ENCODE measurements at places on chromosomes 4 and X.

- DNase-seq: no peak
These were observed 82.2 kb downstream of the APBB2 start for GRCh38 chr4:41132055-41132683.

GRCh38 chrX:129239371-129239770 is 283.9 kb downstream of the SMARCA1 start:
- no peak for DNase-seq

DNA sequence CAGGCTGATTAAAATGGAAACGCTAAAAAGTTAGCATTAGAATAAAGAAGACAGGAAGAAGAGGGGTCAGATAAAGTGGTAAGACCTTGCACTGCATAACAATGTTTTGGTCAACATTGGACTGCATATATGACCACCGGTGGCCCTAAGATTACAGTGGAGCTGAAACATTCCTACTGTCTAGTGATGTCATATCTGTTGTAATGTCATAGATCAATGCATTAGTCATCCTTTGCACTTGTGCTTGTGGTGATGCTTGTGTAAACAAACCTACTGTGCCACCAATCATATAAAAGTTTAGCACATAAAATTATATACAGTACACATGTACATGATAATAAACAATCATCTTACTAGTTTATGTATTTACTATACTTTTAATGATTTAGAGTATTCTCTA is 73.0 kb downstream of the TMEM165 start:
- peak; percentile 30 for DNase-seq

DNA sequence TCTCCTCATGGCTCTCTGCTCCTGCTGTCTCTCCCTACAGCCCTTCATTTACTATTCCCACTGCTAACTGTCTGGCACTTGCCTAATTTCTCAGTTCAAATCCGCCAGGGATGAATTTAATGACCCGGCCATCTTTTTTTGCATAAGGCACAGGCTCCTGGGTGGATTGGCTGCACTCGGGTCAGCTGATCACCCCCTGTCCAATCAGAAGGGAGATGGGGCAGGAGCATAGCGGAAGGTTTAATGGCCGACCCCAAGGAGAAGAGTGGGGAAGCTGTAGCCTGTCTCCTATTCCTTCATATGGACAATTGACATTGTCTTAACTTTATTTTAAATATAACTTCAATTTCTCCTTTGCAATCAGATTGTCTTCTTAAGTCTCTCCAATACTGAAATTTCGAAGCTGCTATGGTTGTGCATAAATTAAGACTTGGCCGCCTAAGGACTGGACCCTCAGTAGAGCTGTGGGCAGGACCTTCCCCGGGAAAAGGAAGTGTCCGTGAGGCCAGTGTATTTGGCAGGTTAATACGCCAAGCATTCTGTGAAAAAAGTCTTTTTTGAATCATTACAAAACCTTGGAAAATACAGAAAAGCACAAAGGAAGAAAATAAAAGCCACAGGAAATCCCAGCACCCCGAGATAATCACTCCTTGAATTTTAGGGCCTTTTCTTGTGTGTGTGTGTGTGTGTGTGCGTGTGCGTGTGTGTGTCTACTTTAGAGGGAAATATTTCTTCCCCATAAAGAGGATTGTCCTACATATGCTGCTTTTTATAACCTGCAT is 55.5 kb downstream of the SMIM20 start:
- DNase-seq: no peak

GRCh38 chr4:99029018-99029735 is 33.7 kb downstream of the METAP1 start:
- DNase-seq: no peak

DNA sequence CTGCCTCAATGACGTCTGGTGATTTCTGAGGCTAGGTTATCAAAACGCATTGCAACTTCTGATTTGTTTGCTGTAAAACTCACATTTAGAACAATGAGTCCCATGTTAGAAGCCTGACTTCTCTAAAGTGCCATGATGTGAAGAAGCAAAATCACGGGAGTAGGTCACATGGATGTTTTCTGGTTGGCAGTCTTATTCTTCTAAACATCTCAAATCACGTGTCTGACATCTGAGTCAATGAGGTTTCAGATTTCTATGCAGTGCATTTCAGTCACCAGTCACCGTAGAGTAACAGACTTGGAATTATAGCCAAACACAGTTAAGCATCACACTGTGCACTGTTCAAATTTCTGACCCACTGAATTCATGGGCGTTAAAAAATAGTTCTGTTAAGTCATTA is 482.1 kb downstream of the TMA16 start:
- no peak for DNase-seq

DNA sequence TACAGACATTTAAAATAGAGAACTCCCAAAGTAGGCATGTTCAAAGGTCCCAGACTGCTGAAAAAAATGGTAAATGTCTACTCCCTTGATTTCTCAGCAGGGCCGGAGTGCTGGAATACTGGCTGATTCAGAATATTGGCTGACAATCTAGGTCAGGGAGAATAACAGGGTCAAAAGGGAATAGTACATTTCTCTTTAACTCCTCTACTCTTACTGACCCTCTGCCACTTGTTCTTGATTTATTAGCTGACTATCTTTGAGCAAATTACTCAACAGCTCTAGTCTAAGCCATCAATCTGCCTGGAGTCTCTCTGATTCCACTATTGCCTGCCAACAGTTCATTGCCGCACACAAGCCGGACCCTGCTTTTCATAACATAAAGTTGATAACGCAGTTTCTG is 19.7 kb upstream of the NWD2 start:
- DNase-seq: no peak

GRCh38 chr4:55181010-55182005 is 55.9 kb upstream of the KDR start:
- DNase-seq: no peak

- DNase-seq: no peak
These were observed 195.0 kb upstream of the HS3ST1 start for GRCh38 chr4:11623726-11624037.

GRCh38 chrX:151912221-151912620 is 468 bp upstream of the MAGEA4 start:
- DNase-seq: no peak

DNA sequence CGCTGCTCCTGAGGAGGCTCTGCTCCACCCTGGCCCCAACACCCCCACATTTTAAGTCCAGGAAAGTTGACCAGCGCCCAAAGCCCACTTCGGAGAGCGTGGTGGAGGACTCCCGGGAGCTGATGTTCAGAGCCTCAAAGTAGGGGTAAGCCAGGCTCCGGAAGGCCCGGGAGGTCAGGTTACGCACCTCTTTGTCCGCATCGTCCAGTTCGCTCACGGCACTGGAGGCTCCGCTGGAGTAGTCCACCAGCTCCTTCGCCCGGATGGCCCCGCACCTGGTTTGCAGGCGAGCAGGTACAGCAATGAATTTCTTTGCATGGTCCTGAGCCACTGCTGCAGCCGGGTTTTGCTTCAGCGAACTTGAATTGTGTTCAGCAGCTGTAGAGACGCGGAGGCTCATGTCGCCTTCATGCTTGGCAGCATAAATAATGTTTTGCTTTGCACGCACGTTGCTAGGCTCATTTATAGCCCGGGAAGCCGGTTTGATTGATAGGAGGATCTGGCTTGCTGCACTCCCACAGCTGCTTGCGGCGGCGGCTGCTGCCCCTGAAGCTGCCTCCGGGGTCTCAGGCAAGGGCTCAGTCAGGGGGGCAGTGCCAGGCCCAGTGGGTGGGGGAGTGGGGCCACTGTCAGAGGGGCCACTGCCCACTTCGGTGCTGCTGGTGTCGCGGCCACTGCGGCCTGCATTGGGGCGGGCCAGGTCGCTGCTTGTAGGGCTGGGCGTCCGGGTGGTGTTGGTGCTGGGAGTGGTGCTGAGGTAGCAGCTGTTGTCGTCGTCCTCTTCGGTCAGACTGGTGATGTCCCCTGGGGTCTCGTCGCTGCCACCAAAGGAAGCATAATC is 4.8 kb downstream of the C4orf54 start:
- no peak for DNase-seq

- DNase-seq: no peak
These were observed 28.2 kb downstream of the RAP1GDS1 start for GRCh38 chr4:98289375-98289774.

DNA sequence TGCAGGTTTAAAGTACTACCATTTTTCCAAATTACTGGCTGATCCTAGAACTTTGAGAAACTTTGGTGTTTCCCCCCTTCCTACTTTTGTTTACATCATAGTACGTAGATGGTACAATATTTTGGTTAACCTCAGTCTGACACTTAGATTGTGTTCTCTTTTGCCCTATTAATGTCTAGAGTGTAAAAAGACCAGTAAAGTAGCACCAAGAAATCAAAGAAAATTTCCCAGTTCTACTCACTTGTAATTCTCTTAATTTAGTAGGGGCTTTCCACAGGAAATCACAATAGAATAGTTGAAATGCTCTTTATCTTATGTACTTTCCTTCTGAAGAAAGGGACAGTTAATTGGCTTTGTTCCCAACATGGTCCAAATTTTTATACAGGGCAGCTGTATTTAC is 51.6 kb downstream of the NFKB1 start:
- DNase-seq: no peak

GRCh38 chr4:180827232-180828009 is 1415.8 kb upstream of the TENM3 start:
- no peak for DNase-seq

DNA sequence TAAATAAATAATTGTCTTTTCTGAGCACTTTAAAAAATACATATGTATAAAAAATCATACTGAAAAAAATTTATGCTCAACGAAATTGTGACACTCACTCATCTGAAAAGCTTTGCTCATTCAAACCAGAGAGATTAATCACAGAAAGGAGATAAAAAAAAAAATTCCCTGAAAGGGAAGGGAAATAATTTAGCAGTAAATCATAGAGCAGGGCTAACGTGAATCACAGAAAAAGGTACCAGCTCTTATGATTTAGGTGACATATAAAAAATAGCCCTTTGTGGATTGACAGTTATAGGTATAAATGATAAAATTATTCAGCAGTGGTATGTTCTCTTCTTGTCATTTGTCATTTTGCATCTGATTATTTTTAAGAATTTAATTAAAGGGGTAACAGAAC is 552.7 kb upstream of the TENM3 start:
- DNase-seq: no peak

DNA sequence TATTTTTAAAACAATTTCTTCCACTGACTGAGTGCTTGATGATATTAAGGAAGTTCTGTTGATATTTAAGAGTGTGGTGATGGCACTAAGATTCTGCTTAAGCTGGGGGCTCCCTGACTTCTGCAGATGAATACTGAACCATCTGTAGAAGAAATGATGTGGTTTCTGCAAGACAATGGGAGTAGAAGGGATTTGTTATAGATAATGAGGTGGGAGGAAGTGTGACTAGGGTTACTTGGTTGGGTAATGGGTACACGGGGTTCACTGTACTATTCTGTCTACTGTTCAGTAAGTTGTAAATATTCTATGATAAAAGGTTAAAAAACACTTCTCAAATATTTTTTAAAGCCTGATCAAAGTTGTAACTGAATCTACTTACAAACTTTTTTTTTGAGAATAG is 60.9 kb upstream of the TXK start:
- DNase-seq: no peak

DNA sequence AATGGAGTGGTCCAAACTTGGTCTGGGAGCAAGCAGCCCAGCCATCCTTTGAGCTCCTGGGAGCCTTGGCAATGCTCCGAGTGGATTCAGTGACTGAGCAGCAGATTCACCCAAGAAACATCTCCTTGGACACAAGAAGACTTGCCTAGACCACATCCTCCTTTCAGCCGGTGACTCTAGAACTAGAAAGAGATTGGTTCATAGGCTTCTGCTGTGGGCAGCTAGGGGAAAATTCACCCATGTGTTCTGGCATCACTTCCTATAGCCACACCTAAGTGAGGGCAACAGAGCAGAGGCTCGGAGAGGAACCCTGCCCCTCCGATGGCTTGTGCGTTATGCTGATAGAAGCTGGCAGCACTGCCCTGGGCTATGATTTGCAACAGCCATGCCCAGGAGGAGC is 16.0 kb downstream of the ZNF275 start:
- DNase-seq: no peak

- DNase-seq: peak; percentile 88
These were observed 15.6 kb upstream of the BBS12 start for GRCh38 chr4:122716825-122717448.

GRCh38 chr4:153116291-153116680 is 88.0 kb upstream of the TRIM2 start:
- no peak for DNase-seq

DNA sequence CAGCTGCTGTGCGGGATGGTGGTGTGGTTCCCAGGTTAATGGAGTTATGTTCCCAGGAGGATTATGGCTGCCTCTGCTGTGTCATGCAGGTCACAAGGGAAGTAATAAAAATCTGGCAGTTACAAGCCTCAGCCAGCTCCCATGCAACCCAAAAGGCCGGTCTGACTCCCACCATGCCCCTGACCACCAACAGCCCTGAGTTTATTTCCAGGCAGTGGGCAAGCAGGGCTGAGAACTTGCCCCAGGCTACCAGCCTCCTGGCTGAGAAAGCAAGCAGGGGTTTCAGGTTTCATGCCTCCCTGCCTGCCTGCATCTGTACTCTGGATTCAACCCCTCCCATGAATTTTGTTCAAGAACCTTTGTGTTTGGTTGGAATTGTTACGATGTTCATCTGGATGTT is 732.7 kb upstream of the POU3F4 start:
- DNase-seq: no peak

GRCh38 chr4:46804781-46805413 is 104.1 kb downstream of the COX7B2 start:
- no peak for DNase-seq

DNA sequence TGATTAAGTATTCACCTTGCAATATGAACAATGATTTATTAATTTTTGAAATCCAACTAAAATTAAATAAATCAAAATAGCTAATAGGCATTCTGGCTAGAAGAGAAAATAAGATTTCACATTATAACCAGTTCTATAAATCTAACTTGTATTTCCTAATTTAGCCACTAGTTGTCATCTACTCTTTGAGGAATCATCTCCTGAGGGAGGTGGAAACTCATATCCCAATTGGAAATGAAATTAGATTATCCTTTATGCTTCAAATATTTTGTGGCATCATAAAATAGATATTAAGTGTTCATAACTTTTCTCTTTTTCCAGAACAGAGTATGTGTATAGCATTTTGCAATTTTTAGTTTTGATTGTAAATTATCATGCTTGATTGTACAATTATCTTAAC is 558.5 kb upstream of the DIAPH2 start:
- DNase-seq: no peak

GRCh38 chr4:39850727-39851126 is 127.0 kb downstream of the PDS5A start:
- DNase-seq: no peak

DNA sequence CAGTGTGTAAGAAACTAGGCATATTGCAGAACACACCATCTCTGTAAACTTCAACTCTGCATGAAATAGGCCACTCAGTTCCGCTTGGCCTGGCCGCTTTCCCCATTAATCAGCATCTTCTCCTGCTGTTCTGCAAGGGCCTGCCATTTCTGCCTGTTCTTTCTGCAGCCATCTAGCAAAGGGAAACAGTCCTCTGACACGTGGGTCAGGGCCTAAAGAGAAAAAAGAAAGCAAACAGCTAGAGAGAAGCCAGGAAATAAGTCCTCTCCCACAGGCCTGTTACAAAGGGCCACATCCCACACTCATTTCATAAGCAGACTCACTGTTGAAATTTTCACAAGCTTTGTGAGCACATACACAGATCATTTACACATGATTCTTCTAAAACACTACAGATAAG is 130.1 kb downstream of the PDE5A start:
- DNase-seq: no peak
